ENCODE measurements at places on chromosomes 16 and 17.

- DNase-seq = no peak
Measured at GRCh38 chr17:42429726-42430447, 6.8 kb upstream of the CAVIN1 start.

- no peak for DNase-seq
Measured at GRCh38 chr17:17415006-17415405, 61.8 kb upstream of the MED9 start.

DNA sequence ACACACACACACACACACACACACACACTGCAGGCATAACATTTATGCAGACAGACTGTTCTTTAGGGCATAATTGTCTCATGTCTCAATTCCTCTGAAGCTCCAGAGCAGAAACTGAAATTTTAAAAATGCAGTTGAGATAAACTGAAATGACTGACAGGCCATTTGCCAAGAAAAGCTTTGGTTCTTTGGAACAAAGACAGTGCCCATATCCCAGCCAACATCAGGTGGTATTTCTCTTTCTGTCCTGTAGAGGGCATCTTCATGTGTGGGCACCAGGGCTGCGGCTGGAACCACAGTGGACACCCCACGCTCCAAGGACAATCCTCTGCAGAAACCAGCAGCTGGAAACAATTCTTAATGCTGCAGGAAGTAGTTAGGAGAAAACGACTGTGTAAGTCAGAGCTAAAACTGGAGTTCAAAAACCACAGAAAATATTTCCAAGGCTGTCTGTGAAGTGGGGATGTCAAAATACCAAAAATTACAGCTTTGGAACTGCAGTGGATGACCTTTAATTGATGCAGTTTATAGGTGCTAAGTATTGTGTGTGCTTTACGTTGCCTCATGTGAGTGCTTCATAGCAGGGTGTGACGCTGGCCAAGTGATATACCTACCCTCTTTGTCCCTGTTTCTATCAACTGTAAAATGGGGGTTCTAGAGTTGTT, 10.6 kb upstream of the MEFV start:
- DNase-seq = peak; percentile 66

DNA sequence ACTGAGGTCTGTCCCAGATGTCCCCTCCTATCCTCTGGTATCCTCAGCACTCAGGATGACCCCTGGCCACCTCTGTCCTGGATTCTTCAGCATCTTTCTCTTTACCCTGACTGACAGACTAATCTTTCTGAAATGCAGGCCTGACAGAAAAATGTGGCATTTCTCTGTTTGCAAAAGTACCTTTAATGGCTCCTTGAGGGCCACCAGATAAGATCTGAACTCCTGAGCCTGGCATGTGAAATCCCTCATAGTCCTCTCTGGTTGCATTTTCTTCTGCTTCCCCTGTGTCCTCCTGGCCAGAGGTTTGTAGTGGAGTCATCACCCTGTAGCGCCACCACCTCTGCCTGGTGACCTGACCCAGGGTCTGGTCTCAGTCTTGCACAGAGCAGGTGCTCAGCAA, 2.0 kb upstream of the ELMO3 start:
- DNase-seq = no peak

- DNase-seq = no peak
Measured at GRCh38 chr16:57127037-57127763, 34.8 kb downstream of the CPNE2 start.

GRCh38 chr17:28498652-28499363, 7.3 kb upstream of the FOXN1 start:
- DNase-seq = no peak

- no peak for DNase-seq
Measured at GRCh38 chr17:49862781-49863331, 15.0 kb upstream of the TAC4 start.

GRCh38 chr16:17603626-17604025, 132.9 kb upstream of the XYLT1 start:
- DNase-seq = no peak

- DNase-seq = no peak
Measured at GRCh38 chr16:57481421-57481820, 4.9 kb downstream of the DOK4 start.

DNA sequence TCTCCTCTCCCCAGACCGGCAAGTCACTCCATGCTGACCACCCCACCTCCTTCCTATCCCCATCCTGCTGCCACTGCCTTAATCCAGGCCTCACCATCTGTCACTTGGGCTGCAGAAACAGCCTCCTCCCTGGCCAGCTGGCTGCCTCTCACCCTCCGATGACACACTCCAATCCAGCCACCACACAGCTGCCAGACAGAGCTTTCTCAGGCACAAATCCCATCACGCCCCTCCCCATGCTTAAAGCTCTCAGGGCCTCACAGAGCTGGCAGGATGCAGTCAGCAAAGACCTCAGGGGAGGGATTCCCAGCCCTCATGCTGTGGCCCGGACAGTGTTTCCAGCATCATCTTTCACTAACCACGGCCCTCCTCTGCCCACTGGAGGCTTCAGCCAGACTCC, 13.7 kb downstream of the CAMKK1 start:
- peak; percentile 63 for DNase-seq

- no peak for DNase-seq
Measured at GRCh38 chr17:80822021-80822699, 169.5 kb upstream of the CHMP6 start.

DNA sequence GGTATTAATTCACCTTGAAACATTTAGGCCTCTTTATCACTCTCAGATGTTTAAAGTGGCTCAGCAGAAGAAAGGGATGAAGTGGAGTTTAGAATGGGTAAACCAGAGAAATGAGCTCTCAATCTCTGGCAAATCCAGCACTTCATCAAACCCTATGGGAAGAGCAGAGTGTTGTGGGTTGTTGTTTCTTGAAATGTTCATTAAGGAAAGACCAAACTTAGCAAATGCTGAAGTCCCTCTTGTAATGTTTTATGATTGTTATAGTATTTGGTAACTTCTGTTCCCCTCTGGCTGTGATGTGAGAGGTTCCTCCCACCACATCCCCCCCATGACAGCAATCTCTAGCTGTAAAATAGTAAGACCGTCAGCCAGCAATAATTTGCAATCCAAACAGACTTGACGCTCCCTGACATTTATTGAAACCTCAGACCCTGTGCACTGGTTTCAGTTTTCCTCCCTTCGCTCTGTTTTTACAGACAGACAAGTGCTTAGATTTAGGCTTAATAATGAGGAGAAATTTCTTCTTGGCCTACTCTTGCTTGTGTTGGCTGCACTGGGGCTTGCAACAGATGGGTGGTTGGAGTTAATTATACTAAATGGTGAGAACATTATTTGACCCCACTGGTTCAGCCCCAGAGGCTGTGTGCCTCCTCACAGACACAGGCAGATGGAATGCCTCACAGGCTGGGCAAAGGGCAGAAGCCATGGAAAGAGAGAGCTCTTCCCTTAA, 609.4 kb upstream of the SOX9 start:
- DNase-seq = no peak

DNA sequence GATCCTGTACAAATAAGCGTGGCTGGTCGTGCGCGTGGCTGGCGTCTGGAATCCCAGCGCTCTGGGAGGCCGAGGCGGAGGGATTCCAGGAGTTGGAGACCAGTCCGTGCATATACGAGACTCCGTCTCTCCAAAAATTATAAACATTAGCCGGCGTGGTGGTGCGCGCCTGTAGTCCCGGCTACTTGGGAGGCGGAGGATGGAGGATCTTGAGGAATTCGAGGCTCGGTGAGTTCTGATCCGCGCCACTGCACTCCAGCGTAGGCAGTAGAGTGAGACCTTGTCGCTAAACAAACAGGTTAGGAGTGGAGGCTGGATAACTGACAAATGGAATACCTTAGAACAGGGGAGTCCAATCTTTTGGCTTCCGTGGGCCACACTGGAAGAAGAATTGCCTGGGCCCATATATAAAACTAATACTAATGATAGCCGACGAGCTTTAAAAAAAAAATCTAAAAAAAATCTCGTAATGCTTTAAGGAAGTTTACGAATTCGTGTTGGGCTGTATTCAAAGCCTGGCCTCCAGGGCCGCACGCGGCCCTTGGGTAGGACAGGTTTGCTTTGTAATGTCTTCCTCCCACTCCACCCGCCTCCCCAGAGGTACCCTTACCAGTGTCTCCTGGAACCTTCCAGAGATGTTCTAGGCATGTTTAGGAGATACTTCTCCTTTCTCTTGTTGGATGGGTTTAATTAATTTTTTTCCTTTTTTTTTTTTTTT, 909 bp upstream of the RSL1D1 start:
- DNase-seq = no peak

GRCh38 chr16:84312783-84313382, 18.2 kb downstream of the WFDC1 start:
- DNase-seq = no peak

GRCh38 chr17:83005639-83006038, 73.8 kb upstream of the METRNL start:
- DNase-seq = no peak

- no peak for DNase-seq
Measured at GRCh38 chr17:76153202-76153601, 12.2 kb upstream of the FOXJ1 start.

- peak; percentile 69 for DNase-seq
Measured at GRCh38 chr16:75265911-75266701, 14.7 kb upstream of the BCAR1 start.

- DNase-seq = no peak
Measured at GRCh38 chr16:68999114-68999513, 106.3 kb upstream of the HAS3 start.

- DNase-seq = no peak
Measured at GRCh38 chr16:12081048-12081404, 104.5 kb downstream of the SNX29 start.

- peak; percentile 10 for DNase-seq
Measured at GRCh38 chr16:17304491-17305119, 166.2 kb downstream of the XYLT1 start.

GRCh38 chr17:5500589-5501391, 14.4 kb downstream of the MIS12 start:
- DNase-seq = peak; percentile 81

- no peak for DNase-seq
Measured at GRCh38 chr16:27445502-27446175, 43.7 kb downstream of the IL21R start.

GRCh38 chr17:83143817-83144231, 64.4 kb downstream of the METRNL start:
- DNase-seq = no peak

- DNase-seq = no peak
Measured at GRCh38 chr16:23724096-23724784, 11.2 kb upstream of the ERN2 start.

- DNase-seq = peak; percentile 42
Measured at GRCh38 chr16:22232277-22233036, 26.4 kb downstream of the EEF2K start.

- no peak for DNase-seq
Measured at GRCh38 chr16:89863741-89864526, 9.5 kb upstream of the TCF25 start.

DNA sequence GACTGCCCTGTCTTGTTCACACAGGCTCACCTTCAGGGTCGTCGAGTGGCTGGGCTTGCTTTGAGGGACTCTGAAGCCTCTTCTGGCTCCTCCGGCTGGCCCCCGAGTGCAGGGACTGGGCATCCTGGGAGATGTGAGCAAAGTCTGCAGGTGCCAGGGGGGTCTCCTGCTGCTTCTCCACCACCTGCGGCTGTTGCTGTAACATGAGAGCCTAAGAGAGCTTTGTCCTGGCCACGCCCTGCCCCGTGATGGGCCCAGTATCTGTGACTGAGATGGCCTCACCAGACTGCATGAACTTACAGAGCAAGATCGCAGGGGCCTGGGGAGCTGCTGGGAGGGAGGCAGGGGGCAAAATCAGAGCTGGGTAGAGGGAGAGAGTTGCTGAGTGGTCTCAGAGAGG, 12.5 kb downstream of the ERN2 start:
- no peak for DNase-seq

- no peak for DNase-seq
Measured at GRCh38 chr16:60929-61878, 7.6 kb downstream of the SNRNP25 start.

DNA sequence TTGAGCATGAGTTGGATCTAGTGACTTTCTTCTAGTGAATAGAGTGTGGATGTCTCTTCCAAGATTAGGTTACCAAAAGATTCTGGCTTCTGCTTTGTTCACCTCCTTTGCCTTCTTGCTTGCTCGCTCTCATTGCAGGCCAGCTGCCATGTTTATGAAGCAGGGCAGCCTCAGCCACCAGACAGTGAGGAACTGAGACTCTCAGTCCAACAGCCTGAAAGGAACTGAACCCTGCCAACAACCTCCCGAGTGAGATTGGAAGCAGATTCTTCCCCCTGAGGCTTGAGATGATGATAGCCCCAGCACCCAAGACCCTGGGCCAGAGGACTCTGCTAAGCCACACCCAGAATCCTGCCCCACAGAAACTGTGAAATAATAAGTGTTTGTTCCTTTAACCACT, 48.4 kb downstream of the NOG start:
- DNase-seq = no peak

- peak; percentile 50 for DNase-seq
Measured at GRCh38 chr16:68072038-68072695, 13.0 kb upstream of the NFATC3 start.

GRCh38 chr17:4422864-4423263, 10.9 kb upstream of the SPNS3 start:
- DNase-seq = no peak

GRCh38 chr17:20210180-20210579, 201.0 kb downstream of the SPECC1 start:
- DNase-seq = no peak

- no peak for DNase-seq
Measured at GRCh38 chr16:86410529-86410928, 99.8 kb upstream of the FOXF1 start.

GRCh38 chr17:14245002-14245401, 8.3 kb upstream of the CDRT15 start:
- DNase-seq = no peak

DNA sequence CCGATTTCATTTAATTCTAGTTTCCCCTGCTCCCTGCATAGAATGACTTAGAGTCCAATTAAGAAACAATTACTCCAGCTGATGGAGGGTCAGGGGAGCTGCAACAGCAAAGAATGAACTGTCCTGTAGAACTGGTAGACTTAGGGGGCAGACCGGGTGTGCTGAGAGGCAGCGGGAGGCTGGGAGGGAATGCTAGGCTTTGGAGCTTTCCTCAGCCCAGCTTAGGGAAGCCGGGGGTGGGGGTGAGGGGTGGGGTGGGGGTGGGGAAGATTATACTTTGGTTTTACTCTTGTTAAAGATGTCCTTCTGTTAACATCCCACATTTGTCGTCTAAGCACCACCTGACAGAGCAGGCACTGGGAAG, 458.6 kb upstream of the ASIC2 start:
- no peak for DNase-seq

- DNase-seq = peak; percentile 100
Measured at GRCh38 chr17:41404024-41404671, 6.7 kb upstream of the KRT31 start.

DNA sequence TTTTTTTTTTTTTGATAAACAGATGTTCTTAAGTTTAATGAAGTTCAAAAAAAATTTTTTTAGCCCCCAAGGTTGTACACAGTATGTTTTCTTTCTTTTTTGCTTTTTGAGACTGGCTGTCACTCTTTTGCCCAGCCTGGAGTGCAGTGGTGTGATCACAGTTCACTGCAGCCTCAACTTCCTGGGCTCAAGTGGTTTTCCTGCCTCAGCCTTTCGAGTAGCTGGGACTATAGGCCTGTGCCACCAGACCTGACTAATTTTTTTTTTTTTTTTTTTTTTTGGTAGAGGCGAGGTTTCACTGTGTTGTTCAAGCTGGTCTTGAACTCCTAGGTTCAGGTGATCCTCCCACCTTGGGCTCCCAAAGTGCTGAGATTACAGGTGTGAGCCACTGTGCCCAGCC, 12.8 kb downstream of the ITGAE start:
- DNase-seq = no peak

Data from RPMI7951 (cell line).